ENCODE measurements at places on chromosomes 2 and 18. TPM values are rescaled to one million over a fixed set of nuclear protein-coding genes. Genes with fewer than 3 reads are reported as not detected.

The TUBB8B gene
- not detected for total RNA-seq

The SERPINB12 gene
- not detected for total RNA-seq

The CHST9 gene
- total RNA-seq: not detected

The FBXO48 gene
- 2.6 TPM for total RNA-seq

The CDH2 gene
- total RNA-seq: 0.21 TPM

The SLC4A5 gene
- total RNA-seq: 2.8 TPM

The ACVR1C gene
- 0.63 TPM for total RNA-seq

The TWIST2 gene
- not detected for total RNA-seq

The TDRD15 gene
- total RNA-seq: not detected

The CCDC74B gene
- 3.4 TPM for total RNA-seq

The MEP1B gene
- total RNA-seq: not detected

The OSBPL6 gene
- total RNA-seq: 0.24 TPM

The ASIC4 gene
- total RNA-seq: not detected

The FOXI3 gene
- total RNA-seq: not detected

The LOXHD1 gene
- 0.47 TPM for total RNA-seq

The C2orf15 gene
- total RNA-seq: 0.86 TPM

The LRRC30 gene
- not detected for total RNA-seq

The DSG1 gene
- not detected for total RNA-seq

The LGALSL gene
- 0.73 TPM for total RNA-seq

The TNFRSF11A gene
- 4.3 TPM for total RNA-seq

The SLC9A2 gene
- not detected for total RNA-seq

The ANKRD30B gene
- not detected for total RNA-seq

The TMEM200C gene
- not detected for total RNA-seq

The CTNNA2 gene
- not detected for total RNA-seq

The MYO7B gene
- 0.82 TPM for total RNA-seq

The SESTD1 gene
- 15.7 TPM for total RNA-seq

The GCG gene
- not detected for total RNA-seq

The PRLH gene
- total RNA-seq: not detected

The TMEM150A gene
- 1.7 TPM for total RNA-seq

The POMC gene
- 2.1 TPM for total RNA-seq

The KCNIP3 gene
- total RNA-seq: not detected

The VIL1 gene
- not detected for total RNA-seq

The PROC gene
- total RNA-seq: not detected

The CFAP65 gene
- total RNA-seq: not detected

The C2orf74 gene
- total RNA-seq: 8.4 TPM

The ALPI gene
- not detected for total RNA-seq

The SERPINB5 gene
- total RNA-seq: not detected

The DYNC1I2 gene
- total RNA-seq: 47.7 TPM

The LAMA1 gene
- total RNA-seq: not detected

The ASB18 gene
- total RNA-seq: not detected

The VAMP8 gene
- total RNA-seq: 141 TPM

The TTC27 gene
- total RNA-seq: 20.9 TPM

The ARHGEF4 gene
- total RNA-seq: 3.3 TPM

The RAB17 gene
- total RNA-seq: 0.16 TPM

The NEU2 gene
- total RNA-seq: not detected

The SNRNP27 gene
- total RNA-seq: 56.0 TPM

The ALMS1 gene
- 21.3 TPM for total RNA-seq

The ACOXL gene
- total RNA-seq: not detected

The RGPD3 gene
- 0.31 TPM for total RNA-seq

The ALPG gene
- not detected for total RNA-seq

The BMP10 gene
- not detected for total RNA-seq

The C2orf80 gene
- total RNA-seq: not detected

The GAL3ST2 gene
- 0.34 TPM for total RNA-seq

The VAMP5 gene
- total RNA-seq: 72.0 TPM

The SLC66A2 gene
- 21.6 TPM for total RNA-seq

The KLF7 gene
- total RNA-seq: 16.5 TPM
